ENCODE measurements at places on chromosomes 6 and 20. TPM values are rescaled to one million over a fixed set of nuclear protein-coding genes. Genes with fewer than 3 reads are reported as not detected.

DNA sequence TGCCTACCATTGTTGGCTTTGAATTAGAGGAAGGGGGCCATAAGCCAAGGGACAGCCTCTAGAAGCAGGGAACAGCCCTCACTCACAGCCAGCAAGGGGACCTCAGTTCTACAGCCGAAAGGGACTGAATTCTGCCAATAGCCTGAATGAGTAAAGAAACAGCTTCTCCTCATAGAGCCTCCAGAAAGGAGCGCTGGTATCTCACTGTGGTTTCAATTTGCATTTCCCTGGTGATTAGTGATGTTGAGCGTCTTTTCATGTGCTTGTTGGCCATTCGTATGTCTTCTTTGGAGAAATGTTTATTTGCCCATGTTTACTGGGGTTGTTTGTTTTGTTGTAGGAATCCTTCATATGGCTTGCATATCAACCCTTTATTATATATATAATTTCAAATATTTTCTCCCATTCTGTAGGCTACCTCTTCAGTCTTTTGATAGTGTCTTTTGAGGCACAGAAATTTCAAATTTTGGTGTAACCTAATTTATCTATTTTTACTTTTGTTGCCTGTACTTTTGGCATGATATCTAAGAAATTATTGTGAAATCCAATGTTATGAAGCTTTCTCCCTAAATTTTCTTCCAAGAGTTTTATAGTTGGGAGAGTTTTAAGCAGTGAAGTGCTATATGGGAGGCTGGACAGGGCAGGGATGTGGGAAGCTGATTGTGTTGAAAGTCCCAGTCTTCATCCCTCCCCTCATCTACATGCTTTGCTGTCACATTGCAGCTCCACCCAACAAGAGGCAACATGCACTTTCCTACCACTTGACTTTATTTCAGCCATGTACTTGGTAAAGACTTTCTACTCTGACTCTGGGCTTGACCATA, 82.3 kb upstream of the SHLD1 start:
- no peak for DNase-seq

DNA sequence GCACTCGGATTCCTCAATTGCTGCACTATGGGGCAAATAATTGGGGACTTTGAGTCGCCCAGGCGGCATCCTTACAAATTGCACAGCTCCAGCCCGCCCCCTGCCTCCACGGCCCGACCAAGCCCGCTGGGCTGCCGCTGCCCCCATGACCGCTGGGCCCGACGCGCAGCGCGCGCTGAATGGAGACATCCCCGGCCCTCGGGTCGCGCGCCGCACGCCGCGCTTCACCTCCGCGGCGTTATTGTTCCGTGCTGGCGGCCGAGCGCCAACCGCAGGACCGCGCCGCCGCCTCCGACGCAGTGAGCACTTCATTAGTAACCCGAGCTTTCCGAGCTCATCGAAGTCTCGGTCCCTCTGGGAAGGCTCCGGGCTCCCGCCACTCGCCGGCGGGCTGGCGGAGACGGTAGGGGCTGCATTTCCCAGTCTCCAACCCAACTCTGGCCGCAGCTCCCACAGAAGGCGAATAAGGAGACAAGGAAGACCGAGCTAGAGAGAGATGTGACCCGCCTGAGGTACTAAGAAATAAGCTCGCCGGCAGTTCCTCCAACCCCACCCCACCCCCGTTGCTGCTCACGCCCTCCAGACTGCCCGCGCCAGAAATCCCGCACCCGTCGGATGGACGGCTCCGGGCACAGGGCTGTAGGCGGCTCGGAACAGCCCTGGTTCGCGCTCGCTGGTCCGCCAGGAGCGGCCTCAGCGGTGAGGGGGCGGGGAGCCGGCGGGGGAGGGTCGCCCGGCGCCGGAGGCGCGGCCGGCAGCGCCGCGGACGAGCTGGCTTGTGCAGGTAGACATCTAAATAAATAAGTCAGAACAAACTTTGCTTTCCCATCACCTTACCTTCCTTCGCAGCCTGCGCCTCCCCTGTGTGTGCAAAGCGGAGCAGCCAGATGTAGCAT, 703 bp downstream of the EPHA7 start:
- peak; percentile 27 for DNase-seq

GRCh38 chr6:3506751-3507383, 50.0 kb upstream of the SLC22A23 start:
- DNase-seq, result no peak

DNA sequence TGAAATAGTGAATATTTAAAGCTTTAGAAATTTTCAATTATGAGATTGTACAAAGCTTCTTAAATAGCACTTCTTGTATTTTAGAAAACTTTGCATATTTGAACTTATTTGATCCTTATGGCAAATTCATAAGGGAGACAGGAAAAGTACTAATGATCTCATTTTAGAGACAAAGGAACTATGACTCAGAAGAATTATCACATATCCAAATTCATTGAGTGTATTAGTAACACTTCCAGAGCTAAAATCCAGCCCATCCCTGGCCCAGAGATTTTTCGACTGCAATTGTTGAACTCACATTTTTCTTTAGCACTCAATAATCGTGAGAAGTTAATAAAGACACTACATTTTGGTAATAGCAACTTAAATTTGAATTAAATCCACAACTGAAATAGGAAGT, 704.3 kb downstream of the EPM2A start:
- peak; percentile 37 for DNase-seq

- no peak for DNase-seq
Observed at GRCh38 chr6:166411721-166412151, 29.0 kb upstream of the MPC1 start.

GRCh38 chr6:119307056-119307455, 42.5 kb downstream of the MAN1A1 start:
- DNase-seq, result no peak

- DNase-seq, result no peak
Observed at GRCh38 chr6:44737341-44737740, 349.8 kb downstream of the CDC5L start.

The TSHZ2 gene
- total RNA-seq, result 0.72 TPM

DNA sequence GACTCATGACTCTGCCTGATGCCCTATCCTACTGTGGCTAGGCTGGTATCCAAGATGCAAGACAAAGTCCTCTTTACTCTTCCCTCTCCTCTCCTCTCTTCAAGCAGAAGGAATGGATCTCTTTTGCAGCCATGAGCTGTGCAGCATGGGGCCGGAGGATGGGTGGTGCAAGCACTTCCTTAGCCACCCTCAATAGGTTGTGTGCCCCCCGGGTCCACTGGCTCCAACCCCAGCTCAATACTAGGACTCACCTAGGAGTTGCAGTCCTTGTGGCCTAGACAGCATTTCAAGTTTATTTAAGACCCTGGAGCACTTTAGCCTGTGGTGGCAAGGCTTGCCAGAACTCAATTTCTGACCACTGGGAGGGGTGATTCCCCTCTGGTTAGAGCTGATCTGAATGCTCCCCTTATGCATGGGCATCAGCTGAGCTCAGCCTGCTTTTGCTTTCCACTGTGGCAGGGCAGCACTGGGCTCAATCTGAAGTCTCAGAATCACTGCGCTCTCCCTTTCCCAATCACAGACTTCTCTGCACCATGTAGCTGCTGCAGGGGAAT, 29.0 kb upstream of the GRM4 start:
- DNase-seq, result no peak

The CUL9 gene
- total RNA-seq, result 11.1 TPM

The SEC23B gene
- 61.5 TPM for total RNA-seq

The FNDC11 gene
- 0.20 TPM for total RNA-seq

- DNase-seq, result no peak
Observed at GRCh38 chr20:50610212-50610718, 81.1 kb downstream of the RIPOR3 start.

The PTPRK gene
- 139 TPM for total RNA-seq

GRCh38 chr6:133568970-133569889, 319.7 kb upstream of the TCF21 start:
- DNase-seq, result peak; percentile 75

The HTR1B gene
- 1.9 TPM for total RNA-seq

- no peak for DNase-seq
Observed at GRCh38 chr20:52972965-52973819, 1.0 kb downstream of the TSHZ2 start.

The GDAP1L1 gene
- 0.77 TPM for total RNA-seq

DNA sequence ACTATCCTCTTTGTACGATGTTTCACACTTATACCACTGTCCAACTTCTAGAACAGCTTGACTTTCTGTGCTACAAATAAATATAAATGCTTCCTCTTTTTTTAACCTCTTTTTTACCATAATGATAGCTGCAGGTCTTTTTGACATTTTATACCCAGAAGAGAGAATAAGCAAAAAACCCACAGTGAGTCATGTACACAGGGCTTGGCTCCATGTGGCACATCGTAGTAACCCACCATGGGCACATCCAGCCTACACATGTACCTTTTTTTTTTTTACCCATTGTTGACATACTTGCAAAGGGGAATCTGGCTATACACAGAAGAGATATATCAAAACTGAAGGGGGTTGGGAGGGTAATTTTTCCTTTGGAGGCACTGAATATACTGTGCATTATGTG, 59.5 kb upstream of the RSPO3 start:
- DNase-seq, result no peak

The MRPS18B gene
- 29.3 TPM for total RNA-seq

- no peak for DNase-seq
Observed at GRCh38 chr6:157223021-157223430, 100.3 kb downstream of the TMEM242 start.

DNA sequence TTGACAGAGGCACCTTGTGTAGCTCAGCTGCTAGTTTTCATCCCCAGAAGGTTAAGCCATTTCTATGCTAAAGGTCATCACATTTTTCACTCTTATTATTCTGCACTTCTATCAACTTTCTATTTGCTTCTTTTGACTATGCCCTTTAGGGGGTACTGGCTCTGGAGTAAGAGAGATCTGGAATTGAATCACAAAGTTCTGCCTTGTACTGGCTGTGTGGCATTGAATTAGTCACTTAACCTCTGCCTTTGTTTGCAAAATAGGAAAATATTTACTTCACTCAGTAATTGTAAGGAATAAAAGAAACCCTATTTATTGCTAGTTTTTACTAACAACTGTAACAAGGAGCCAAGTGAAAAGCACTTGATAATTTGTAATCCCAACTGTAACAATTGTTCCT, 56.8 kb upstream of the MTRF1L start:
- no peak for DNase-seq

The MTO1 gene
- total RNA-seq, result 17.6 TPM

The ADAT2 gene
- 6.2 TPM for total RNA-seq

The BHLHE23 gene
- total RNA-seq, result not detected

The OR2H2 gene
- not detected for total RNA-seq

DNA sequence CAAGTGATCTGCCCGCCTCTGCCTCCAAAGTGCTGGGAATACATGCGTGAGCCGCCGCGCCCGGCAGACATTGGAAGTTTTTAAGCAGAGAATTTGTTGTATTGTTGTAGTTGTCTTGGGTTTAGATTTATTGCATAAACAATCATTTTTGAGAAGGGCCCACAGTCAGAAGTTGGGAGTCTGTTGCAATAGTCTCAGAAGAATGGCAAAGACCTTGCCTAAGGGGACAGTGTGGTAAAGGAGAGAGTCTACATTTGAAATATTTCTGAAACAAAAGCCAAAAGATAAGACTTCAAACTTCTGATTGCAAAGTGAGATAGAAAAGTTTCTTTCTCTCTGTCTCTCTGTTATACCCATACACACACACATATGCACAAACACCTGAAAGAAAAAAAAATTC, 22.5 kb downstream of the HFE start:
- DNase-seq, result no peak

The NKX2-2 gene
- not detected for total RNA-seq

DNA sequence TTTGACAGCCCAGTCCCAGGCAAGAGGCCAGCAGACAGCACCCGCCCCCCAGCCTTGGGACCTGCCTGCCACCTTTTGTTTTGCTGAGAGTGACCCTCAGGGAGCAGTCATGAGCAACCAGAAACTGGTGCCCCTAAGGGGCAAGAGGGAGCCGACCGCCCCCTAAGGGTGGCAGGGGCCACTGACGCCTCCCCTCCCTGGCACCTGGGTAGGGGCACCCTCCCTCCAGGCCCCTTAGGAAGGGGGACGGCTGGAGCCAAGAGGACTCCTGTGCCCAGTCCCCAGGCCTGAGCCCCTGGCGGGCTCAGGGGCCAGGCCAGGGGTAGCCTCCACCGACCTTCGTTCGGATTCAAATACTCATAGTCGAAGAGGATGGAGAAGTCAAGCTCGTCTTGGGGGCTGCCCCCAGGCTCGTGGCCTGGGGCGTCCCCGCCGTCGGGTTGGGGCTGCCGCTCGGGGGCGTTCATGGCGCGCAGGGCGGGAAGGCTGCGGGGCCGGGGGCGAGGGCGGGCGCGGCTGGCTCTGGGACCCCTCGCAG, 417 bp downstream of the NFATC2 start:
- no peak for DNase-seq

DNA sequence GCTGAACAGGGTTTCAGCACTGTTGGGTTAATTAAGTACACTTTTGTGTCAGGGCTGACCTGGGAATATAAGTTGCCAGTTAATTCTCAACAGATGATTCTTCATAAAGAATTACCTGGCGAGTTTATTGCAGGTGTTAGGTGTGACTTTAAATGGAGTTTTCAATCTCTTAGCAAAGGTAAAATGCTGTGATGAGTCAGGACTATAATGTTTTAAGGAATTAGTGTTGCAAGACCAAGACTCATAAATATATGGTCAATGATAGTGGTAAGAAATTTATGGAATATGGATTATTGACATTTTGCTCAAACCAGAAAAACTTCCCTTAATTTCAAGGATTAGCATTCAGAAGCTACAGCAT, 50.0 kb upstream of the PLCG1 start:
- DNase-seq, result no peak

The VSTM2L gene
- total RNA-seq, result 17.7 TPM

GRCh38 chr6:104896914-104897313, 37.2 kb upstream of the HACE1 start:
- DNase-seq, result no peak

DNA sequence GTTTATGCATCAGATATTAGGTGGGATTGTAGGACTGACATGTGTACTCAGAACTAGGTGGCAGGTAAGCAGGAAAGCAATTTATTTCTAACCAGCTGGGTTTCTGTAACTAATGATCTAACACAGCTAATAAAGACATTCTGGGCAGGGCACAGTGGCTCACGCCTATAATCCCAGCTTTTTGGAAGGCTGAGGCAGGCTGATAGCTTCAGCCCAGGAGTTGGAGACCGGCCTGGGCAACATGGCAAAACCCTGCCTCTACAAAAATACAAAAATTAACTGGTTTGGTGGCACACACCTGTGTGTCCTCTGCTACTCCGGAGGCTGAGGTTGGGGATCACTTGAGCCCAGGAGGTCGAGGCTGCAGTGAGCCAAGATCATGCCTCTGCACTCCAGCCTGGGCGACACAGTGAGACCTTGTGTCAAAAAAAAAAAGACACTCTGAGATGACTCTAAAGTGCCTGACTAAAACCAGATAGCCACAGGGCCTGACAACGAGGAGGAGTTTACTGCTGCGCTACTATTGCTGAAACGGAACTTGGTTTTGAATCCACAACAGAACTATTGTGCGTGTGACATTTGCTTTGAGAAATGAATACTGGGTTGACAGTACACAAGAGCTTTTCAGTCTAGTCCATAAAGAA, 29.2 kb upstream of the CEP85L start:
- DNase-seq, result no peak
